Ascending aorta (tissue), 2 donors: ENCODE measurements at places on chromosomes 2 and 18. TPM values are rescaled to one million over a fixed set of nuclear protein-coding genes. Genes with fewer than 3 reads are reported as not detected.

- DNase-seq, result no peak
Measured at GRCh38 chr2:23594460-23594825, 209.5 kb downstream of the KLHL29 start.

DNA sequence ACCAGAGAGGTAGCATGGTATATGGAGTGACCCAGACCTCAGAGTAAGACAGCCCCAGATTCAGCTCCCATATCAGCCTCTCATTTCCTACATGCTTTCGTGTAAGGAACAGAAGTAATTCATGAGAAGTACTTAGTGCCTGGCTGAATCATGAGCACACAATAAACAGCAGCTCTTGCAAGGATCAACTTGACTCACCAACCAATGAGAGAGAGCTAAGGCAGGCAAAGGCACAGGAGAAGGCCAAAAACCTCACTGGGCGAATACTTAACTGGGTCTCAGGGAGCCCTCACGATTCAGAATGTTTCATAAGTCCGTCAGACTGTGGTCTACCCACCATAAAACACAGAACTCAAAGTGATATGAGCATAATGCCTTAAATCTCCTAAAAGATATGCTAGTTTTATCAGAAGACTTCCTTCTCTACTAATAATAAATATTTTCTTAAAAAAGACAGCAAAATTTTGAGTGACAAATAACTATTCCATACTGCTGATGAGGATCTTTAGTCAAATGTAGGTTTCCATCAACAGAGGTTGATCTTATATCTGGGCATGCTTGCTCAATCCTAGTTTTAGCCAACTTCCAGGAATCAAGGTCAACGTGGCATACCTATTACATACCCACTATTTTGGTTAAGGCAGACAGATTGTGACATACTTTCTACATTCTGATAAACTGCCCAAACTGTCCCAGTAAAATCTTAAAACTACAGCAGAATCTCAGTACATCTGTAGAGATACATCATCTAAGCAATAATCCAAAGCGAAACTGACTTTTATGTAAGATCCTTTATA, 34.9 kb downstream of the IMMT start:
- DNase-seq, result no peak

The RAMP1 gene
- total RNA-seq, result 191 TPM

The GPR45 gene
- total RNA-seq, result not detected

DNA sequence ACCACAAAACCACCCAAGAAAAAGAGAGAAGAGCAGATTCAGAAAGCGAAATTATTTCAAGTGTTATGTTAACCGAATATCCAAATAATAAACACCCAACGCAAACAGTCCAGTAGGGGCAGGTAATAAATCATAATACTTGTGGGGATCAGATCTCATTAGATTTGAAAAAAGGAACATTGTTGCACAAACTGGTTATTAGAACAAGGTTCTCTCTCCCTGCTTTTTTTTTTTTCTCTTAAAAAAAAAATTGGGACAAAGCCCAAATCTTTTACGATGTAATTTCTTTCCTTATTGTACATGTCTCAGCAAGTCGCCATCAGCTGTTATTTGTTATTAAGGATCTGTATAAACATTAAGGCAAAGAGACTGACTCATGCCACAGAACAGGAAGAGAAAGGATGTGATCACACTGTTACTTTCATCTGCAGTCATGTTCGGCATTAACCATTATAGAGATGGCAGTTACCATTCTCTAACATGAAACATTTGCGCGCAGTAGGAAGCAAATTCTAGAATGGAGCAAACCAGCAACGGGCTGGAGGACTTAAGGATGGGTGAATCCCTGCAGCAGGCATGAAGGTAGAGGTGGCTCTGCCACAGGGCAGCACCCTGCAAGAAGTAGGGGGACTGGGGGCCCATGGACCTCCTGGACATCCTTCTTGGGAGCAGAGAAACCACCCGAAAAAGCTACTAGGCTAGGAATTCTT, 42.0 kb downstream of the EPHA4 start:
- DNase-seq, result no peak

The DTNA gene
- total RNA-seq, result 7.3 TPM

GRCh38 chr2:117948615-117949014, 65.3 kb downstream of the CCDC93 start:
- no peak for DNase-seq

GRCh38 chr18:31773774-31774476, 13.2 kb upstream of the SLC25A52 start:
- DNase-seq, result no peak

DNA sequence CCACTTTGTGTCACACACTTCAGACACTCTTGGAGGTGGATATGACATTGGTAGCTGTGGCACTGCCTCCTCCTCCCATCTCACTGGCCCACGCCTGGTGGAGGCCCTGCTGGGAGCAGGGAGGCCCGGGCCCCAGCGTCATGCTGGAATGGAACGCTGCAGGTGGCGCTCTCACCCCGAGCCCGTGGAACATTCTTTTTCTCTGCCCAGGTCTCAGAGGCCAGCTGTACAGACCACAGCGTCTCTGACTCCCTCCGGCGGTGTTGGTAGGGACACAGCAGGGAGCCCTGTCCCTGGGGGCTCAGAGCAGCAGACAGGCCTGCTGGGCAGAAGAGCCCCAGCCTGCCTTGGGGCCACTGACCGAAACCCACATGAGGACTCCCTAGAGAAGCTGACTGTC, 218.1 kb downstream of the TWIST2 start:
- DNase-seq, result no peak
